ENCODE measurements at places on chromosomes 1 and 21. TPM values are rescaled to one million over a fixed set of nuclear protein-coding genes. Genes with fewer than 3 reads are reported as not detected.

GRCh38 chr1:155326020-155326526 is 5.4 kb downstream of the RUSC1 start:
- no peak for DNase-seq

DNA sequence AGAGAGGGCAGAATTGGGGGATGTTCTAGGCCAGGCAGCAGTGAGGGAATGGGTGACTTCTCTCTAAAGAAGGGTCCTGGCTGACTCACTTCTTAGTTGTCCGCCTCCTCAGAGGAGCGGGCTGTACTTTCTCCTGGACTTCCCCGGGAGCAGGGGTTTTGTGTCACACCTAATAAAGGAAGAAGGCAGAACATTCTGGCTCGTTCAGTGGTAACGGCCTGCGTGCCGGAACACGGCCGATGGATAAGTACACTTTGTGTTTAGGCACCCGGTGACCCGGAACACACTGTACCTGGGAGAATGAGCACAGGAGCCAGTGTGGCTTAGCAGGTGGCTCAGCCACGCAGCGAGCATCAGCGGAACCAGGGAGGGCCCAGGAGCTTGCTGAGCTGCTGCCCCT is 84.7 kb downstream of the FBXO2 start:
- DNase-seq: no peak

DNA sequence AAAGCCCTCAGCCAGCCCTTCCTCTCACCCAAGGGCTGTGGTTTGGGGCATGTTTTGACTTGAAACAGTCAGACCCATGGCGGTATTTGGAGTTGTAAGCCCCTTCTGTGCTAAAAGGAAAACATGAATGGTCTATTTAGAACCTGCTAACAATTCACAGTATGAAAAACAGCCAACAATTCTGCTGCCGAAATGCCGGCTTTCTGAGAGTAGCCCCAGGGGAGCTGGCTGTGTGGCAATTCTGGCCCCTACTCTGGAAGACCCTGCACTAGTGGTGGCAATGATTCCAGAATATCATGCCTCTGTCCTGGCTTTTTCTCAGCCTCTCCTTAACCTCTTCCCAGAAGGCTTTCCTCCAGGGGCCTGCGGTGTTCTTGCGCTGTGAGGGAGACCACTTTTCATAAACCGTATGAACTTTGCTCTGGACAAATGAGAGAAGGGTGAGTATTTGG is 118.7 kb downstream of the EDEM3 start:
- no peak for DNase-seq

DNA sequence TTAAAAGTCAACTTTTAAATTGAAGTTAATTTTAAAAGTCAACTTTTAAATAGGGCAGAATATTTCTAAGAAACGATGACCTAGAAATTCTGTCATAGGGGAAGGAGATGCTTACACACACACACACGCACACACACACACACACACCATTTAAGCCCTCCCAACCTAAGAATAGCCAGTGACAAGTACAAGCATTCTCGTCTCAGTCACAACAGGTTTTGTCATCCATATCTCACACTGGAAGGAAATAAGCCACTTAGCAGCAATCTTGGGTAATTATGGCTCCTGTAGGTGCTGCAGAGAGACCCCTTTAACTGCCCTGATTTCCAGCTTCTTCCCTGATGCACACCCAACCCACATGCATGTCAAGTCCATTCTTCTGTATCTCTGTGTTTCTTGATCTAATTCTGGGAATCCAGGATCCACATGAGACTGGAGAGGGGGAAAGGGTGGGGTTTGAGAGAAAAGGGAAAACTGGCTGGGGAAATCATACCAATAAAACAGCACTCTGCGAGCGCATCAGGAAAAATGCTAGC is 338.1 kb downstream of the PAPPA2 start:
- DNase-seq: no peak

GRCh38 chr21:37800057-37800455 is 116.2 kb downstream of the KCNJ6 start:
- no peak for DNase-seq

GRCh38 chr1:150696995-150697927 is at the start of gene GOLPH3L:
Gene GOLPH3L (minus strand): TSS chr1:150697154. CDS start chr1:150694838, 2,316 bp downstream.
- peak; percentile 99 for DNase-seq

DNA sequence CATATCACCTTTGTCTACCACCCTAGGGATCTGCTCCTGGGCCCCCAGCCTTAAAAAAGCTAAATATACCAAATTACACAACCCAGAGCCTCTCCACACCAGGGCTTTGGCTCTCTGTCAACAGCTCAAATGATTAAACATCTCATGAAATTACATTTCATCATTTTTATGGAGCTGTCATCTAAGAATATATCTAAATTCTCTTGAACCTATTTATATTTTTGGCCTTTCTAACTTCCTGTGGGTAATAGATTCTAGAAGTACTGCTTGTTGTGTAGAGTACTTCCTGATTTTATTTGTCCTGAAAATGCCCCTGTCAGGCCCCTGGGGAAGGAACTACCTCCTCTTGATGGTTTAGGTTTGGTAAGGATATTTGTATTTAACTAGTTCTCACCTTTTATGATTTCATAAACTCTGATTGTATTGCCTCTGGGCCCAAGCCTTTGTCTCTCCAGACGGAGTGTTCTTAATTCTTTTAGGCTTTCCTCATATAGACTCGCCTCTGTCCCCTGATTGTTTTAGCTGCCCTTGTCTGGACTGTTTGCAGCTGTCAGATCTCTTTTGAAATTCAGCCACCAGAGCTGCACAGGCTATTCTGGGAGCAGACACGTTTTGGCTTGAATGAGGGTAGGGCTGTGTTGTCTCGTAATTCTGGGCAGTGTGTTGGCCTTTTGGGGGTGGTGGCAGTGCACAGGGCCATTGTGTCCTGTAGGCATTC is 16.6 kb downstream of the MYOG start:
- DNase-seq: no peak

DNA sequence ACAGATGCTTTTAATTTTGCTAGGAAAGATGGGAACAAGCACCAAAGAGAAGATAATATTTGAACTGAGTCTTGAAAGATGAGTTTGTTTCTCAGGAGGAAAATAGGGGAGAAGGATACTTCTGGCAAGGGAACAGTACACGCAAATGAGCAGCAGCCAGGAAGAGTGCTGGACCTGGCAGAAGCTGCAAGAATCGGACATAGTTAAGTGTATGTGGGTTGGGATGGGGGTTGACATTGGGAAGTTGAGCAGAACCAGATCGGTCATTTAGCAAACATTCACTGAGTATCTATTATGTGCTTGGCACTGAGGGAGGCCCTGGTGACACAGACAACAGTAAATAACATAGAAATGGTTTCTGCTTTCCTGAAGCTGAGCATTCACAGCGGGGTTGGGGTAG is 198.8 kb downstream of the PLPP3 start:
- peak; percentile 16 for DNase-seq

- peak; percentile 83 for DNase-seq
Observed at GRCh38 chr1:162159515-162159914, 90.0 kb downstream of the NOS1AP start.

LINGO4 gene
- not detected for total RNA-seq

Data from PC-3 (cell line).